Dorsolateral prefrontal cortex (tissue), 122 donors: ENCODE measurements at places on chromosomes 12 and 14. TPM values are rescaled to one million over a fixed set of nuclear protein-coding genes. Genes with fewer than 3 reads are reported as not detected.

The KRT71 gene
- not detected for total RNA-seq

The C1S gene
- total RNA-seq: 34.4 TPM

The SERPINA12 gene
- not detected for total RNA-seq

The KLRC2 gene
- total RNA-seq: 0.67 TPM

The CRIP1 gene
- 13.4 TPM for total RNA-seq

The DGLUCY gene
- 108 TPM for total RNA-seq

The GPHN gene
- 94.5 TPM for total RNA-seq

The MTRFR gene
- total RNA-seq: 23.5 TPM

The PPP1R1A gene
- 28.2 TPM for total RNA-seq

The DBX2 gene
- total RNA-seq: 3.7 TPM

The SOAT2 gene
- not detected for total RNA-seq

The CLECL1 gene
- total RNA-seq: not detected

The PTPRR gene
- 12.4 TPM for total RNA-seq

The ERP27 gene
- not detected for total RNA-seq

The KCNH3 gene
- 93.3 TPM for total RNA-seq

The APEX1 gene
- total RNA-seq: 88.4 TPM

The NGB gene
- 20.2 TPM for total RNA-seq

The ASCL1 gene
- 15.2 TPM for total RNA-seq

The NKX2-1 gene
- 1.1 TPM for total RNA-seq

The KRT73 gene
- total RNA-seq: not detected
